H1 (cell line): ENCODE measurements at places on chromosomes 2 and 18. TPM values are rescaled to one million over a fixed set of nuclear protein-coding genes. Genes with fewer than 3 reads are reported as not detected.

GRCh38 chr2:134722728-134723127, 3.9 kb upstream of the TMEM163 start:
- H3K4me1 ChIP-seq = peaks cover 3% of the 10 kb centered on the region
- no peak overlapping the region for H3K27ac ChIP-seq
- H3K27me3 ChIP-seq = peaks cover 31% of the 10 kb centered on the region
- H3K36me3 ChIP-seq = no peaks in the 10 kb centered on the region

GRCh38 chr2:147172493-147173188, 672.2 kb upstream of the ACVR2A start:
- no peaks in the 10 kb centered on the region for H3K36me3 ChIP-seq
- no peak overlapping the region for H3K4me3 ChIP-seq
- 0 out of 2 replicates have a peak, but pooled peaks cover 2% of the 10 kb centered on the region for H3K4me1 ChIP-seq
- H3K27ac ChIP-seq = no peak overlapping the region
- no peak for DNase-seq
- no peaks in the 10 kb centered on the region for H3K27me3 ChIP-seq

The IHH gene
- not detected in 2 replicates for total RNA-seq

The EMILIN1 gene
- 2.9 and 3.0 TPM in 2 replicates for total RNA-seq

DNA sequence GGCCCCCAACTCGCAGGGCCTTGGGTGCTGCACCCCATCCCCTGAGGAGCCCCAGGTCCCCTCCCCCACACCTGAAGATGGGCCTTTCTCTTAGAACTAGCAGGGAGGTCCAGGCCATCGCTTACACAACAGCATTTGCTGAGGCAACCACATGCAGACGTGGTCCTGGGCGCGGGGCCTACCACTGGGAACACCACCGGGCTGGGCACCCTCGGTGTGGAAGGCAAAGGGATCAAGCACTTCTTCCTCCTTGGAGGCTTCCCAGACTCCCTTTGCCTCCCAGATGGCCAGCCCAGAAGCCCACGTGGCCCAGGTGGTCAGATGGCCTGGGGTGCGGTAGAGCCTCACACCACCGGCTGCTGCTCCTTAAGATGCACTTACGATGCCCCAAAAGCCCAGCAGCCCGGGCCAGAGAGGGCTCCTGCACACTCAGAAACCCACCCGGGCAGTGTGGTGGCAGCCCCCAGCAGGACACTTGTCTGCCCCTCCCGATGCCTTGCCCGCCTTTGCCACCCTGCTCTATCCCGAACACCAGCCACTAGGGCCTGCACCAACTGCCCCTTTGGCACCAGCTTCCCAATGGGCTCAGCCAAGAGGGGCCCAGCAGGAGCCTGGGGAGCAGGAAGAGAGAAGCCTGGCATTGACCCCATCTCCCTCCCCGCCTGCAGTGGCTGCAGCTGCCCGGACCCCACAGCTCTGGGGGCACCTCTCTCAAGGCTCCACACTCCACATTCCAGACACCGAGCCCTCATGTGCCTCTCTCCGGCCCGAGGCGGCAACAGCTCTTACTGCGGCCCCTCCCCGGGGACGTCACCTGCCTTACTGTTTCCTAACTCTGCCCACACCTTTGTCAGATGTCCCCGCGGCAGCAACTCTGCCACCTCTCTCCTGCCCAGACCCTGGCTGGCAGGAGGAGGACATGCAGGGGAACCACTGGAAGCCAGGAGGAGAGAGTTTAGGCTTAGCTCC, 13.9 kb upstream of the MLPH start:
- peaks cover 13% of the 10 kb centered on the region; the same call in 1 of the 2 replicates for H3K4me1 ChIP-seq
- DNase-seq = no peak
- no peaks in the 10 kb centered on the region for H3K36me3 ChIP-seq
- H3K27me3 ChIP-seq = peaks cover 6% of the 10 kb centered on the region; the same call in 1 of the 2 replicates
- no peak overlapping the region for H3K27ac ChIP-seq
- H3K4me3 ChIP-seq = no peak overlapping the region

- H3K27me3 ChIP-seq = no peaks in the 10 kb centered on the region
- H3K4me1 ChIP-seq = peaks cover 5% of the 10 kb centered on the region
- H3K27ac ChIP-seq = no peak overlapping the region
- DNase-seq = no peak
- no peaks in the 10 kb centered on the region for H3K36me3 ChIP-seq
These were observed 174.8 kb downstream of the HDAC4 start for GRCh38 chr2:239225871-239226561.

DNA sequence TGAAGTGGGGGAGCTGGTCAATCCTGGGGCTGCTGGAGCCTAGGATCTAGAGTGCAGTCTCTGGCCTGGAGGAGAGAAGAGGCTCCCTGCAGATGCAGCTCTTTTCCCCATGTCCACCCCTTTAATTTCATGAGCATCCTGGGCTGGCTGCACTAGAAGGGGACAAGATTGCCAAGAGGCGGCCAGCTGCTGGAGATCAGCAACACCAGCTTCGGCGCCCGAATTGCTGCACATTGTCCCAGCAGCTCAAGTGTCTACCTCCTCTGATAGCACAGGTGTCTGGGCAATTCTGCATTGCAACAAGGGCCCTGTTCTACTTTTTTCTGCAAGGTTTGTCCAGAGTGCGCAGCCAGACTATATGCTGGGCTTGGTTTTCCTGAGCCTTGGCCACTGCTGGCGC, 125.7 kb downstream of the AGAP1 start:
- DNase-seq = no peak
- H3K27me3 ChIP-seq = no peaks in the 10 kb centered on the region
- H3K36me3 ChIP-seq = no peaks in the 10 kb centered on the region
- H3K4me3 ChIP-seq = no peak overlapping the region
- peaks cover 5% of the 10 kb centered on the region; the same call in 1 of the 2 replicates for H3K4me1 ChIP-seq

The PLEKHH2 gene
- 3.1 and 5.0 TPM in 2 replicates for total RNA-seq

The MATN3 gene
- 9.7 and 9.9 TPM in 2 replicates for total RNA-seq

GRCh38 chr2:101223814-101224231, 28.9 kb upstream of the CNOT11 start:
- no peaks in the 10 kb centered on the region for H3K27me3 ChIP-seq
- 0 out of 2 replicates have a peak overlapping the region, but pooled peaks have one; percentile 2 for H3K27ac ChIP-seq
- DNase-seq = no peak
- H3K4me1 ChIP-seq = no peaks in the 10 kb centered on the region
- H3K36me3 ChIP-seq = no peaks in the 10 kb centered on the region
- H3K4me3 ChIP-seq = no peak overlapping the region

- H3K27ac ChIP-seq = no peak overlapping the region
- no peak overlapping the region for H3K4me3 ChIP-seq
- no peaks in the 10 kb centered on the region for H3K36me3 ChIP-seq
- DNase-seq = no peak
- no peaks in the 10 kb centered on the region for H3K27me3 ChIP-seq
- H3K4me1 ChIP-seq = no peaks in the 10 kb centered on the region
These were observed 46.7 kb downstream of the INO80C start for GRCh38 chr18:35451032-35451431.

DNA sequence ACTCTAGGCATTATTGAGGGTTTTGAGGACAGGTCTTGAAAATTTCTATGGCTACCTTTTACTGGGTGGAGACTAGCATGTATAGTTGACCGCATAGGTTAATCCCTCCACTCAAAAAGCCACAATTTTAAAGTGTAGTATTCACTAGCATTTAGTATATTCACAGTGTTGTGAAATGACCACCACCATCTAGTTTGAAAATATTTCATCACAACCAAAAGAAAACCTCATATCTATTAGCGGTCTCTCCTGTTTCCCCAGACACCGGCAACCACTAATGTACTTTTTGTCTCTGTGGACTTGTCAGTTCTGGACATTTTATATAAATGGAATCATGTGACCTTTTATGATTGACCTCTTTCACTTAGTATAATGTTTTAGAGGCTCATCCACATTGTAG, 53.9 kb downstream of the MSH2 start:
- H3K4me3 ChIP-seq = no peak overlapping the region
- no peak for DNase-seq
- peaks cover 26% of the 10 kb centered on the region for H3K36me3 ChIP-seq
- H3K27ac ChIP-seq = no peak overlapping the region
- no peaks in the 10 kb centered on the region for H3K4me1 ChIP-seq
- H3K27me3 ChIP-seq = no peaks in the 10 kb centered on the region

GRCh38 chr18:74249181-74249968, 42.4 kb downstream of the CYB5A start:
- no peaks in the 10 kb centered on the region for H3K27me3 ChIP-seq
- DNase-seq = no peak
- no peak overlapping the region for H3K4me3 ChIP-seq
- H3K36me3 ChIP-seq = 0 out of 2 replicates have a peak, but pooled peaks cover 3% of the 10 kb centered on the region
- H3K27ac ChIP-seq = no peak overlapping the region
